ENCODE measurements at places on chromosomes 11 and 22.

- no peak for DNase-seq
Observed at GRCh38 chr11:88087337-88087736, 87.9 kb downstream of the RAB38 start.

DNA sequence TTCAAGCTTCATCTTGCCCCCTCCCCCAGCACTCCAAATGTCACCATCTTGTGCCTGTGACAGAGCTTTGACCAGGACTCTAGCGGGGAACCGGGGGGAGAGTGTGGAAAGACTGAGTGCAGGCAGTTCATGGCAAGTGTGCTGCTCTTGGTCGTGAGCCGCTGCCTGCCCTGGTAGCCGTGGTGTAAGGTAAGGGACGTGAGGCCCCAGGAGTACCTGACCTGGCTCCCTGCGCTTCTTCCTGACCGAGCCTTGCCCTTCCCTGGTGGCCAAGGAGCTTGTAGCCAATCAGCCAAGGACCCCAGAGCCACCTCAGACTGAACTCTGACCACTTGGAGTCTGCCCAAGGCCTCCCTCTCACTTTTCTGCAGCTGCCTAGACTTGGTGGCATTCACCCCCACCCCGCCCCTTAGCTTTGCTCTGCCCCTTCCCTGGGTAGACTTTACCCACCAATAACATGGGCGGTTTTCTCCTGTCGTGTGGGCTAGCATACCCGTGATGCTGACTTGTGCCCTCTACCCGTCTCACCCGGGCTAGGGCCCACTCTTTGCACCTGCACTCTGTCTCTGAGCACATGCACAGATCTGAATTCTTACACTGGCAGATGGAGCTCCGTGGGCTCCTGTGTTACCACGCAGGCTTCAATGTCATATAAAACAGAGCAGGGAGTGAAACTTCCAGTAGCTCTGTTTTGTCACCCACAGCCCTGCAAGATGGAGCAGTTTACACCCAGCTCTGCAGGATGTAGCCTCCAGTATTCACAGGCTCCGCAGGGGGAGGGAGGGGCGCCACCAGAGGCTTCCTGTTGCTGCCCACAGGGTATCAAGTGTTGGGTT lies 1.5 kb downstream of the DGKZ start:
- no peak for DNase-seq

DNA sequence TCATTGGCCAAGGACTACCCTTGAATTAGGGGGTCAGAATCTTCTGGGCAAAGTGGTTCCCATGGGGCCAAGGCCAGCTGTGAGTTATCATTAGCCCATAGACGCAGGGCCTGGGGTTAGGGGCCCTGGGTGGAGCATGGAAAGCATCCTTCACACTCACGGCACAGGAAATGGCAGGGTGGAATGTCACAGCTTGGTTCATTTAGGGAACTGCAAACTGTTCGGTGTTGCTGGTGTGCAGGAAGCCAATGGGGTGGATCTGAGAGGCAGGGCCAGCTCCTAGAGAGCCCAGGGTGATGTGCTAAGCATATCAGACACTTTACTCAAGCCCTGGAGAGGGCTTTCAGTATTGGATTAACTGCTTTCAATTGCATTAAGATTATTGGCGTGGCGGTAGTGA lies 42.9 kb downstream of the TECTA start:
- DNase-seq, result no peak

- peak; percentile 80 for DNase-seq
Observed at GRCh38 chr11:86047275-86047991, 21.5 kb downstream of the PICALM start.

DNA sequence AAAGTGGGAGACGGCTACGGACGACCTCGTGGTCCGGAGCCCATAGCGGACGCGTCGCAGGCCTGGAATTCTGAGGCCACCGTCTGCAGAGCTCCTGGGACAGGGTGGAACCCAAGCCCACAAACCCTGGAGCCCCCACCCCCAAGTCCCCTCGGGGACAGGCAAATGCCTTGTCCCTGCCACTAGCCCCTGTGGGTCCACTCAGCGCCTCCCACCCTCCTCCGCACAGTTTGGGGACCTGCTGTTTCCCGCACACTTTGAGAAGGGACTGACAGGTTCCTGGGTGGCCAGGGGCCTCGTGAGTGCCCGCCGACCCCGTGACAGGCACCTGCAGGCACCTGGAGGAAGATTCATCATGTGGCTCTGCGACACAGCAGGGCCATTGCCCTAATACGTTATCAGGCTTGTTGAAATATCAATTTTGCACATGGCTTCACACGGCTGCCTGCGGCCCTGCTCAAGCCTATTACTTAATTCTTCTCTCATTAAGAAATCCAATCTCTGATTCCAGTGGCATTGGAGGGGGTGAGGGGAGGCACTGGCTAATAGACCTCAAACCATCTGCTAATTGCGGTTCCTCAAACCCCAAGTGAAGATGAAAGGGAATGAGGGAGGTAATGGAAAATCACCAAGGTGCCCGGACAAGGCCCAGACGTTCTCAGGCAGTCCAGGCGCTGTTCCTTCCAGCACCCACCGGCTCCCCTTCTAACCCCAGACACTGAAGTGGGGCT lies 672.5 kb downstream of the BRD1 start:
- DNase-seq, result no peak

- peak; percentile 95 for DNase-seq
Observed at GRCh38 chr11:70399681-70400112, 1.4 kb downstream of the CTTN start.

- DNase-seq, result peak; percentile 95
Observed at GRCh38 chr11:95680169-95680929, 109.2 kb downstream of the FAM76B start.

GRCh38 chr11:359181-359714 lies 10.1 kb upstream of the B4GALNT4 start:
- no peak for DNase-seq

DNA sequence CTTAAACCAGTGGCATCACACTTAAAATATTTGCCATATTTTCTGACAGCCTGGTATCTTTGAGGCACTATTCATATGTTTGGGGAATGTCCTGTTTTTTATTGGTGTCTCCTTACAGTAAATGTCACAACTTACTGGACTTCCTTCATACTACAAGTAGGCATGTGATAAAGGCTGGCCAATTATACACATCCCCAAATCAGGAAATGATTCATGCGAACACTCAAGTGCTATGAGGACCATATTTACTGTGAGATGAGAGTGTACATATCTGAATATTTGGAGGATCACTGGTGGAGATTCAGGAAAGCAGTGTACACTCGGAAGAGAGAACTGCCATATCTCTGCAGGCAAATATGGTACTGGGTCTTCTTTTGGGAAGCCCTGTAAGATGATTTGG lies 913.8 kb upstream of the CHORDC1 start:
- DNase-seq, result no peak

- DNase-seq, result no peak
Observed at GRCh38 chr11:117814204-117814765, 10.3 kb downstream of the FXYD2 start.

DNA sequence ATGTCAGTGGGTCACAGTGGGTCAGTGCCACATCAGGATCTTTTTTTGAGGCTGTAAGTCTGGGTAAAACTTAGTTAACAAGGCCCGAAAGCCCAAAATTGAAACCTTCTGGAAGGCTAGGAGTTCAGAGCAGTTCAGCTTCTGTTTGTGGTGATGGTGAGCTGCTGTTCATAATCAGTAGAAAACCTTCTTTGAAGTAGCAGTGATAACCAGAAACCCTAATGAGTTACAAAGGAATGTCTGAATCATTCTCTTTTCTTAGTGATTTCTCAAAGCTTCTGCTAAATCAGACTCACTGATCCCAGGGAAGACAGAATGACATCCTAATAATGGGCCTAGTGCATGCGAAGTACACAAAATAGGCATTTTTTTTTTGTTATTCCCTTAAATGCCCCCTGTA lies 124.7 kb downstream of the PARVA start:
- DNase-seq, result no peak

DNA sequence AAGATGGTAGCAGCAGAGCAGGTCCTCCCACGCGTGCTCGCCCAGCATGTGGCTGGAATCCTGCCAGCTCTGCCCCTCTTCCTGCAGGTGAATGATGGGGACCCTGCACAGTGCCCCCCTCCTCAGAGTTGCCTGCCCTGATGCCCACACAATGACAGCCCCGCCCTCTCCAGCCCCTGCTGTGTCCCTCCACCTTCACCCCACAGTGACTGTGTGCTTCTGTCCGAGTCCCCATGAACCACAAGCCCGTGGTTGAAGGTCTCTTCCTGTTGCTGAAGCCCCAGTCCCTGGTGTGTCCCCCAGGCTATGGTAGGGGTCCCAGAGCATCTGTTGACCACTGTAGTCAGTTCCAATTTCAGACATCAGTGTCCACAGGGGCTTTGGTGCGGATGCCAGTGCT lies 71.0 kb downstream of the BRD1 start:
- DNase-seq, result no peak

DNA sequence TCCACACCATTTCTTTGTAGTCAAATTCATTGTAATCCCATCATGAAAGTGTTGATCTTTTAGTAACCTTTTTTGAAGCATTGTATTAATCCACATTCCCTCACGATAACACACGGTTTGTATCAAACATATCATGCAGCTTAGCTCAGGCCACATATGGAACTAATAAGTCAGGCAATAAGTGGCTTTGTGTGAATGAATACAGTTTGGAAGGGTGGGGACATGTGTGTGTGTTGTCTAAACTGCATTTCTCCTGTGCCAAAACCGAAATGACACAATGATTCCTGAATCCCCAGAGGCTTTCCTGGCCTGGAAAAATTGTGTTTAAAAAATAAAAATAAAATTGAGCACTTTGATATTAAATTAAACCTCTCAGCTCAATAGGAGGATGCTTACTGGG lies 98.3 kb downstream of the WNT11 start:
- DNase-seq, result peak; percentile 59

- DNase-seq, result no peak
Observed at GRCh38 chr11:128318856-128319474, 268.4 kb downstream of the ETS1 start.

DNA sequence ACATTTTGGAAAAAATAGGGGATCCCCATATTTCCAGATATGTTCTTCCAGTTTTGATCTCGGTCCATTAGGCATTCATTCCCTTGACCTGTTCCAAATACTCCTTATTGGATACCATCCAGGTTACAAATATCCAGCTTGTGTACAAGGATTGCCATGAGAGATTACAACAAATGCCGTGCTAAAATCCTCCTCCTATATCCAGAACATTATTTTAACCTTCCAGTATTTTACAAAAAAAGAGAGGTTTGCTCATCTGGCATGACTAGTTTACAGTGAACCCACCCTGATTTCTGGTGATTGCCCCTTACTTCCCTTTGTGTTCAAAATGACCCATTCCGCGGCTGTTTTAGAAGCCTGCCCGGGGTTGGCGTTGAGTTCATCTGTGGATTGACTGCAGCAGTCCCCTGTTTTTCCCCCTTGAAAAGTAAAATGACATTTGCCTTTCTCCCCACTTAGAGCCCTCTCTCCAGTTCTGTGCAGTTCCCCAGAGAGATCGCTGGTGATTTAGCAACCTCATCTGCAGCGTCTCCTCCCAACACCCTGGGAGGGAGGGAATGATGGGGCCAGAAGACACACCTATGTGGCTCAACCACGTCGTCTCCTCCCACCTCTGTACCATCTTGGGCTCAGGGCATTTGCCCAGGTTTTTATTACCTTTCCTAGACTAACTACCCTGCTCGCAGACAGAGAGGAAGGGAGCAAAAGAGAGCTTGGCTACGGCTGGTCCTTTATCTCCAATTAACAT lies 73.6 kb downstream of the DSCAML1 start:
- no peak for DNase-seq

DNA sequence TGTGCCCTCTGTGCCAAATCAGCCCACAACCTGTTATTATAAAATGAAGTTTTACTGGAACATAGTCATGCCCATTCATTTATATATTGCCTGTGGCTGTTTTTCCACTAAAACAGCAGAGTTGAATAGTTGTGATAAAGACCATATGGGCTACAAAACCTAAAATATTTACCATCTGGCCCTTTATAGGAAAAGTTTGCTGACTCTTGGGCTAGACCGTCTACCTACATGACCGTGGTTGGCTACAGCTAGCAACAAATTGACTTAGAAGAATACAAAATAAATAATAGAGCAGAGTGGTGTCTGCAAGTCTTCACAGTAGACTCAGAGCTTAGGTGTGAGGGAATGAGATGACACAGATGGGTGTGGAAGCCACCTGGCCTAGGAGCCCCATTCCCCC lies 11.2 kb upstream of the IL18BP start:
- no peak for DNase-seq

DNA sequence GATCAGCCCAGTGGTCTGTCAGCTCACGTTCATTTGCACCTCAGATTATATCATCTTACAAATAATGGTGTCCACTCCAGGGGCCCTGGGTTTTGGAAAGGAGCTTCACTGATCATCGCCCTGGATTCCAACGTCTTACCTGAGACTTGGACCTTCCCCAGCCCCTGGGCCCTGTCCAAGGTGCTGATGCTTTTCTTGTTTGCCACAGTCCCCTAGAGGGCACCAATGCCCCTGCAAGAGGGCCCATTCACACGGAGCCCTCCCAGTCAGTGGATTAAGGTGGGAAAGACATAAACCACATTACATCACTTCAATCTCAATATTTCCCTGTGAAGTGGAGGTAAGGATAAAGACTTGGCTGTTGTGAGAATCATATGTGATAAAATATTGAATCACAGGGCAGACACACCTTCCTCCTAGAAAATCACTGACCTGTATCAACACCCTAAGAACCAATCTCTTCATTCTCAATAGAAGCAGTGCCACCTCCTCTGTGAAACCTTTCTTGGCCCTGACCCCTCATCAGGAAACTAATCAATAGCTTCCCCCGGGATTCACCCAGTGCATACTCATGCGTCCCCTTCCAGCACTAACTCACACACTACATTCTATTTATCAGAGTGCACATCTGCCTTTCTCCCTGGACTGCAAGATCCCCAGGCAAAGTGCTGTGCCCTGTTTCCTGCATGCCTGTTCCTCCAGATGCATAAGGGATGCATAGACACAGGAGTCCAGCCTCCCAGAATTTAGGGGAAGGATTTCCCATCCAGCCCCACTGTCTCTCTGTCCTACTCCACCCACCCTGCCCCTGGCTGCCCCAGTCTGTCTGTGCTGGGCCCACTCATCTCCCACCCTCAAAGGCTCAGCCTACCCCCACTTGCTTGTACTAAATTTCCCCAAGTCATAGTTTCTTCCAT lies 167.0 kb downstream of the BUD13 start:
- DNase-seq, result peak; percentile 3

DNA sequence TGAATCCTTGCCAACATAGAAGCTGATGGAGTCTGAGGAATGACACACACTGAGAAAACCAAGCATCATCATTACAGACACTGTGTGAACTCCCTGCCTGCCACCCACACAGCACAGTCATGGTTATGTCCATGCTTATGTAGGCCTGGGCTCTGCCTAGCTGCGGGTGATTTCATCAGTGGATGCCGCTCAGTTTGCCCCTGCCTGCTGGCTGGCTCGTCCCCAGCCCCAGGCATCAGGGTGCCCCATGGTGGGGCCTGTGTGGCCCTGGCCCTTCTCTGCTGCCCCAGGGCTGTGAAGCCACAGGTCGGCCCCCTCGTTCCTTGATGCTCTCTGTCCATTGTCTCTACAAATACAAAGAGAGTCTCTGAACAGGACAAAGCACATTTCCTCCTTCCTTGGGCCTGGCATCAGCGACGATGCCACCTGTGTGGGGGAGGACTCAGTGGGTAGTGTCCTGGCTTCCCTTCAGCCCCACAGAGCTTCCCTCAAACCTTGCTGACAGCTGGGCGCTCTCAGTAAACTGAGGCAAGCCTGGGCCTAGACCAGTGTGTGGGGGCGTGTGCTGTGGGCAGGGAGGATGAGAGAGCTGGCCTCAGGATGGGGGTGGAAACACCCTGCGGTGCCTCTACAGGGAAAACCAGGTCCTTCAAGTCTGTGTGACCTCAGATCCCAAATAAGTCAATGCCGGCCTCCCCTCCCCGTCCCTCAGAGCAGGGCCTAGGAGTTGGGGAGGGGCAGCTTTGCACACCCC lies 20.0 kb upstream of the TUB start:
- peak; percentile 76 for DNase-seq

- no peak for DNase-seq
Observed at GRCh38 chr11:83695046-83695445, 408.9 kb upstream of the CCDC90B start.

Measured in fibroblast of the aortic adventitia (primary cell).